Heart left ventricle (tissue), 16 donors: ENCODE measurements at places on chromosomes 11 and 22. TPM values are rescaled to one million over a fixed set of nuclear protein-coding genes. Genes with fewer than 3 reads are reported as not detected.
A peak's percentile ranks its signal among the peaks of the same experiment; 100 is the strongest.

The RIBC2 gene
- 0.07 TPM for polyA plus RNA-seq

DNA sequence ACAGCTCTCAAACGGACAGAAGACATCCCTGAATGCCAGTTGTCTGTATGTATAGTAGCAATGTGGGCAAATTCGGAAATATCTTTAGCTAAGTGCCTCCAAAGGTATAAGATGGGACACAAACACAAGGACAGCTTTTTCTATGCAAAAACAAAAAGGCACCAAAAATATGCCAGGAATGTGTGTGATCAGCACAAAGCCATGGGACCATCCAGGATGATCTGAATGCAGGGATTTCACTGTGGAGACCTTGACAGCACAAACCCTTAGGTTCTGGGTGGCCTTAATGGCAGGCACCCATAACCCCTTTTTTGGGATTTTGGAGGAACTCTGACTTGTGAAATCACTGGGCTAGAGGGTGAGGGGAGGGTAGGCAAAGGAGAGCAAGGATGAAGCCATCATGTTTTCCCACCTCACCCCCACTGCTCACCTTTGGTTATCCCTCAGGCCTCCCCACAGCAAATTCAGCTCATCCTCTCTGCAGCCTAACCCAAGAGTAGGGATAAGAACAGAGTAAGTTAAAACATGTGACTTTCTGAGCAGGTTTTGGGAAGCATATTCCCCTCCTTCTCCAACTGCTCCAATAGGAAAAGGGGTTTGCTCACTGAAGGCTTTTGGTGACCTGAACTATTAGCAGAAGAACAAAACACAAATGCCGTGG is 154.6 kb downstream of the SNX19 start:
- H3K27me3 ChIP-seq = no peaks in the 10 kb centered on the region
- H3K4me1 ChIP-seq = no peaks in the 10 kb centered on the region
- H3K4me3 ChIP-seq = no peak overlapping the region

- DNase-seq = peak; percentile 71
- no peaks in the 10 kb centered on the region for H3K27me3 ChIP-seq
- no peaks in the 10 kb centered on the region for H3K4me1 ChIP-seq
Measured at GRCh38 chr11:86483940-86484794, 109.5 kb downstream of the CCDC81 start.

DNA sequence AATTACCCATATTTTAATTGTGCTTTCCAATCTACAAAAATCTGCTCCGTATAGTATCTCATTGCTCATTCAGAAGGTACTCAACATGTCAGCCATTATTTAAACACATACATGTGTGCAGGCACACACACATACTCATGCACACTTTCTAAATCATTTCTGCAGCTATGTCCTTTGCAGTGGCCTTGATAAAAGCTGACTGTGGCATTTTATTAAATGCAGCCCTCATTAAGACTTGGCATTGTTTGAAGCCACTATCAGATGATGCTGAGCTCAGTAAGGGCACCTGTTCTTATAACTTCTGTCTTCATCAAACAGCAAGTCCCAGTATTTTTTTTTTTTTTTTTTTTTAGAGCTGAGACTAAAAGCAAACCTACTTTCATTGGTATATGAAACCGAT is 1071.9 kb upstream of the CCDC90B start:
- DNase-seq = no peak
- no peak overlapping the region for H3K4me3 ChIP-seq
- H3K27ac ChIP-seq = no peak overlapping the region
- H3K4me1 ChIP-seq = no peaks in the 10 kb centered on the region
- H3K27me3 ChIP-seq = no peaks in the 10 kb centered on the region

- DNase-seq = peak; percentile 70
- peaks cover 9% of the 10 kb centered on the region for H3K4me1 ChIP-seq
- H3K27ac ChIP-seq = peak overlapping the region; percentile 55
- no peaks in the 10 kb centered on the region for H3K36me3 ChIP-seq
Measured at GRCh38 chr11:77411137-77411707, 62.7 kb downstream of the PAK1 start.

- H3K36me3 ChIP-seq = no peaks in the 10 kb centered on the region
- peaks cover 14% of the 10 kb centered on the region for H3K4me1 ChIP-seq
- no peak overlapping the region for H3K4me3 ChIP-seq
Measured at GRCh38 chr11:61598886-61599868, 18.3 kb upstream of the SYT7 start.

GRCh38 chr11:43898574-43898973 is 17.9 kb downstream of the ALKBH3 start:
- H3K27ac ChIP-seq = no peak overlapping the region
- no peaks in the 10 kb centered on the region for H3K4me1 ChIP-seq
- no peak overlapping the region for H3K4me3 ChIP-seq
- DNase-seq = no peak

DNA sequence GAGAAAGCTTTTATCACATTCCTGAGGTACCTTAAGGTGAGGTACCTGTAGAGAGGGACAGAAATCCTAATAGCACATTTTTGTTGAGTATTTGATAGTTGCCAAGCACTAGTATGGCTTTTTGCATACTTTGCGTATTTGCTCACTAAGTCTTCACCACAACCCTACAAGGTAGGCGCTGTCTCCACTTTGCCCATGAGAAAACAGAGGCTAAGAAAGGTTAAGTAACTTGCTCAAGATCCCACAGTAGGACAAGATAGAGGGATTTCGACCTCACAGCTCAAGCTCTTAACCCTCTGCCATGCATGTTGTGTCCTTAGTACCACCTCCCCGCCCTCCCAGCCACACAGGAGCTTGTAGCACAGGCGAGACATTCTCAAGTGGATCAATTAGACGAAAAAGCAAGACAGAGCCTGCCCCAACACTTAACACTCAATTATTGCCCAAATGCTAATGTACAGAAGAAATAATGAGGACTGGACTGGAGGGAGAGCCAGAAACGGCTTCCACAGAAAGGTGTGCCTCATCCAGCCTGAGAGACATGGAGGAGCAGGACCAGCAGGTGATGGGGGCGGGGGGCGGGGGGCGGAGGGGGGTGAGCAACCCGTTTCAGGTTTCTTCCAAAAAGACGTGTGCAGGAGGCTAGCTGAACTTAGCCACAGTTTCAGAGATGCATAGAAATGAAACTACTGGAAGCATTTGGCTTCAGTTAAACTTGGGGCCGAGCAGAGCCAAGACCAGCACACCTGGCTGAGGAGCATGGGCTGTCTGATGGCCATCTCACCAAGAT is 26.7 kb upstream of the CD44 start:
- H3K27me3 ChIP-seq = no peaks in the 10 kb centered on the region
- no peak overlapping the region for H3K4me3 ChIP-seq
- peaks cover 17% of the 10 kb centered on the region for H3K4me1 ChIP-seq
- DNase-seq = no peak
- H3K36me3 ChIP-seq = no peaks in the 10 kb centered on the region

DNA sequence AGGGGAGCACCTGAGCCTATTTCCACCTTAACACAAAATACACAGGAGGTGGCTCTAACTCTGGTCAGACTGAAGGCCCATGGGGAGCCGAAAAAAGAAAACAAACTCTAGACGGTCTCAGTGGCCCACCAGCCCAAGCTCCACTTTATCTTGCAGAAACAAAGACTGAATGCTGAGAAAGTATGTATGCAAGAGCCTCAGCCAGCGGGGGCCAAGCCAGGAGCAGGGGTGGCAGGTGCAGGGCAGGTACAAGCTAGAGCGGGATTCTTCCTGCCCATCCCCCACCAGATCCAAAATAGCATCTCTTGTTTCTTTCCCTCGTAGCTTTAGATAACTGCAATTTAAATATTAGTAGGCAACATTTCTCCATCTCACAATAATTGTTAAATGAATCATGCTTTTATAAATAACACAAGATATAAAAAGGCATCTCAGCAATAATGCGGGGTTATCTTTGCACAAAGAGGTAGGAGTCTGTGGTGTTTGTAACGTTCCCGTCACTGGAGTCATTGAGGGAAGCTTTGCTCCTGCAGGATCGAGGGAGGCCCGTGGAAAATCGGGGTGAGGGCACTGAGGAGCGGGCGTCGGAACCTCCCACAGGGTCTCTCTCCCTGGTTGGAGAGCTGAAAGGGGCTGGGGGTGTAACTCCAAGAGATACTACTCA is 418.0 kb downstream of the SHANK2 start:
- H3K36me3 ChIP-seq = no peaks in the 10 kb centered on the region
- H3K27me3 ChIP-seq = no peaks in the 10 kb centered on the region
- no peak overlapping the region for H3K27ac ChIP-seq
- no peak for DNase-seq

DNA sequence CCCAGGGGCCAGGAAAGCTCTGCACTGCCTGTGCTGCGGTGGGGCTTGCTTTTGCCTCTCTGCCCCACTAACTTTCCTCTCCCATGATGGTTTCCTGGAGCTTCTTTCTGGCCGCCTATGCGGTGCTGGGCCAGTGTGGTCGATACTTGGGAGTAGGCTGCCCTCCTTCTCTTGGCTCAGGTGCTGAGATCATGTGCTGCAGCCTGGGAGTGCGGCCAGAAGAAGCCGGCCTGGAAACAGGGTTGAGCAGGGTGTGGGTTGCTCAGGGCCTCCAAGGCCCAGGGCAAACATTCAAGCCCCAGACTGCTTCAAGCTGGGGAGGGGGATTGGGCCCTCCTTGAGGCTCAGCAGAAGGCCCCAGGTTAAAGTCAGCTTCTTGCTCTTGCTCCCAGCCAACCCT is 125.0 kb downstream of the NTM start:
- H3K27me3 ChIP-seq = no peaks in the 10 kb centered on the region
- H3K4me1 ChIP-seq = no peaks in the 10 kb centered on the region
- no peaks in the 10 kb centered on the region for H3K36me3 ChIP-seq

DNA sequence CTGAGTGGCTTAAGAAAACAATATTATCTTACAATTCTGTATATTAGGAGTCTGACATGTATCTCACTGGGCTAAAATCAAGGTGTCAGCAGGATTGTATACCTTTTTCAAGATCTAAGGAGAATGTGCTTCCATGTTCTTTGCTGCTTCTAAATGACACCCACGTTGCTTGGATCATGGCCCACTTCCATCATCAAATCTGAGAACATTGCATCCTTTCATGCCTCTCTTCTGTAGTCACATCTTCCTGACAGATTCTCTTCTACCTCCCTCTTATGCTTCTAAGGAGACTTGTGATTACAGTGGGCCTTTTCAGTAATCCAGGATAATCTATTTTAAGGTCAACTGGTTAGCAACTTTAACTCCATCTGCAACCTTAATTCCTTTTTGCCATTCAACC is 499.4 kb downstream of the FAM181B start:
- H3K4me1 ChIP-seq = no peaks in the 10 kb centered on the region
- no peaks in the 10 kb centered on the region for H3K36me3 ChIP-seq
- H3K27me3 ChIP-seq = no peaks in the 10 kb centered on the region
- no peak overlapping the region for H3K27ac ChIP-seq

DNA sequence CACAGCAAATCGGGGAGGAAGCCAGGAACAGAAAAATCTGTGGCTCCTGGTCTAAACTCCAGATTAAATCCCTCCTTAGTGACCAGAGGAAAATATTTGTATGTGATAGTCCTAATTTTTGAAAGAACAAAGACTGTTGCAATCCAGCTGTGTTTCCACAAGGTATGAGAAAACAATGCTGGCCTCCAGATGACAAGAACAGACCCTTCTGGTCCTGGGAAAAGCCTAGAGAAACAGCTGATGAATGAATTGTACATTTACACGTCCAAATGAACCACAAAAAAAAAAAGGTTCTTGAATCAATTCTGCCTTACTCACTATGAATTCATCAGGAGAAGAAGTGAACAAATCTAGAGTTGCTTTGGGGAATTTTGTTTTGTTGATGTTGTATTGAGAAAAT is 63.7 kb downstream of the ETS1 start:
- no peaks in the 10 kb centered on the region for H3K27me3 ChIP-seq
- no peaks in the 10 kb centered on the region for H3K36me3 ChIP-seq
- H3K4me1 ChIP-seq = peaks cover 43% of the 10 kb centered on the region
- peak overlapping the region; percentile 98 for H3K27ac ChIP-seq
- no peak for DNase-seq

DNA sequence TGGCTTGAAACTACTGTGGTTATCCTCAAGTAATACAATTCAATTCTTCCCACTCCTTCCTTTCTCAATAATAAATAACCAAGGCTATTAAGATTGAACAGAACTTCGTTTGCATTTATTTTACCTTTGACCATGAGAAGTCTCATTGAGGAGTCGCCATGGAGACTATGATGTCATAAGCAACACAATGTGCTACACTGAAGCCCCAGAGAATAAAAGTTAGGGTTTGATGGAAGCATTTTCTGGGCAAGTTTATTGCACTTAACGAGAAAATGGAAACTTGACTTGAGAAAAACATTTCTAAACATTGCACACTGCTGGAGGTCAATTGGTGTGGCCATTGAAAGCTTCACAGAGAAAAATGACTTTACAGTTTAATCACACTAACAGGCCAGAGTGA is 121.5 kb downstream of the FAM76B start:
- no peak overlapping the region for H3K27ac ChIP-seq
- H3K27me3 ChIP-seq = no peaks in the 10 kb centered on the region
- no peak for DNase-seq
- no peaks in the 10 kb centered on the region for H3K4me1 ChIP-seq
- no peak overlapping the region for H3K4me3 ChIP-seq
- no peaks in the 10 kb centered on the region for H3K36me3 ChIP-seq

GRCh38 chr22:25068707-25069106 is 116.2 kb downstream of the KIAA1671 start:
- peaks cover 13% of the 10 kb centered on the region for H3K4me1 ChIP-seq
- H3K4me3 ChIP-seq = no peak overlapping the region
- DNase-seq = no peak

GRCh38 chr22:20215742-20216141 is 52.4 kb downstream of the RTN4R start:
- no peaks in the 10 kb centered on the region for H3K36me3 ChIP-seq
- no peak for DNase-seq
- H3K27me3 ChIP-seq = no peaks in the 10 kb centered on the region
- H3K4me3 ChIP-seq = no peak overlapping the region

The CKAP5 gene
- 12.3 TPM for polyA plus RNA-seq

The GPR83 gene
- polyA plus RNA-seq = 0.04 TPM

The SMC1B gene
- not detected for polyA plus RNA-seq

DNA sequence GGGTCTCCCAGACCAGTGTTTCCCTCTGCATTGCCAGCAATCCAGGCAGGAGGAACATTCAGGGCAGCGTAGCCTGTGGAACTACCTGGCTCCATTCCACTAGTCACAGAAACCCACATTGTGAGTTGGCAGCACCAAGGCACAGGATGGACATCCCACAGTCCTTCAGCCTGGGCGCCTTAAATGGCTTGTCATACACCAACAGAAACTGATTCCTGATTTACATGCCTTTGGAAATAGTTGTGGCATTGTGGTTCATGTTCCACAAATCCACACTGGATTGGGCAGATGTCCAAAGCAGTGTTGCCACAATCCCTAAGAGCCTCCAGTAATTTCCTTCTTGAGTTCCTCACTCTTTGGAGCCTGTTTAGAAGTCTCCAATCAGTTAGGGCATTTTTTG is 225.6 kb downstream of the BLID start:
- H3K27me3 ChIP-seq = no peaks in the 10 kb centered on the region
- H3K4me3 ChIP-seq = no peak overlapping the region
- H3K36me3 ChIP-seq = no peaks in the 10 kb centered on the region
- no peak overlapping the region for H3K27ac ChIP-seq

GRCh38 chr11:38562562-38562961 is 1964.5 kb upstream of the RAG2 start:
- DNase-seq = no peak
- no peak overlapping the region for H3K4me3 ChIP-seq
- no peaks in the 10 kb centered on the region for H3K36me3 ChIP-seq
- H3K27me3 ChIP-seq = no peaks in the 10 kb centered on the region
- no peaks in the 10 kb centered on the region for H3K4me1 ChIP-seq

- H3K36me3 ChIP-seq = peaks cover 74% of the 10 kb centered on the region
- no peak overlapping the region for H3K27ac ChIP-seq
- H3K27me3 ChIP-seq = no peaks in the 10 kb centered on the region
- H3K4me3 ChIP-seq = no peak overlapping the region
Measured at GRCh38 chr11:34976496-34977088, 60.2 kb downstream of the PDHX start.

GRCh38 chr22:42056757-42057511 is 13.7 kb downstream of the NAGA start:
- no peak overlapping the region for H3K27ac ChIP-seq
- H3K27me3 ChIP-seq = no peaks in the 10 kb centered on the region

The KDM4E gene
- polyA plus RNA-seq = not detected
